ENCODE measurements at places on chromosomes 3 and 15.

GRCh38 chr3:170992854-170993253 lies 33.7 kb downstream of the SLC2A2 start:
- no peak for DNase-seq
- H3K36me3 ChIP-seq = no peaks in the 10 kb centered on the region
- H3K27me3 ChIP-seq = peaks cover 6% of the 10 kb centered on the region

- DNase-seq = no peak
- H3K27ac ChIP-seq = peak overlapping the region; percentile 89
- no peaks in the 10 kb centered on the region for H3K27me3 ChIP-seq
- H3K4me1 ChIP-seq = peaks cover 78% of the 10 kb centered on the region
- peaks cover 9% of the 10 kb centered on the region for H3K36me3 ChIP-seq
Measured at GRCh38 chr3:152383136-152383606, 114.4 kb downstream of the MBNL1 start.

- peaks cover 5% of the 10 kb centered on the region for H3K27me3 ChIP-seq
- no peak overlapping the region for H3K27ac ChIP-seq
- no peaks in the 10 kb centered on the region for H3K4me1 ChIP-seq
- no peak overlapping the region for H3K4me3 ChIP-seq
- H3K36me3 ChIP-seq = no peaks in the 10 kb centered on the region
- DNase-seq = no peak
Measured at GRCh38 chr3:102471001-102471400, 36.2 kb downstream of the ZPLD1 start.

DNA sequence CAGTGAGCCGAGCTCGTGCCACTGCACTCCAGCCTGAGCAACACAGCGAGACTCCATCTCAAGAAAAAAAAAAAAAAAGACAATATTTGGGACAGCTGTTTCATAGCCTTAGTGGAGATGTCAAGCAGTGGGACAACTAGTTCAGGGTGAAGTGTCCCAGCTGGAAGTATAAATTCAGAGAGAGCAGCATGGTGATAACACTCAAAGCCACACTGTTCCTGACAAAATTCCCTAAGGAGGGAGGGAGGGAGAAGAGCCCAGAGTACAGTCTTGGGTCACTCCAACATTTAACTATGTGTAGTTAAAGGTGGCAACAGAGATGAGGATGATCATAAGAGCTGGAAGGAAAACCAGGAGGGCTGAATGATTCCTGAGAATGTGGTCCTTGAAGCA lies 21.1 kb upstream of the IP6K2 start:
- H3K4me3 ChIP-seq = no peak overlapping the region
- no peak overlapping the region for H3K27ac ChIP-seq
- DNase-seq = no peak
- H3K27me3 ChIP-seq = no peaks in the 10 kb centered on the region

- no peaks in the 10 kb centered on the region for H3K4me1 ChIP-seq
- peaks cover 4% of the 10 kb centered on the region for H3K27me3 ChIP-seq
- H3K27ac ChIP-seq = no peak overlapping the region
- DNase-seq = no peak
- H3K36me3 ChIP-seq = no peaks in the 10 kb centered on the region
Measured at GRCh38 chr3:25273582-25274171, 154.4 kb upstream of the RARB start.

DNA sequence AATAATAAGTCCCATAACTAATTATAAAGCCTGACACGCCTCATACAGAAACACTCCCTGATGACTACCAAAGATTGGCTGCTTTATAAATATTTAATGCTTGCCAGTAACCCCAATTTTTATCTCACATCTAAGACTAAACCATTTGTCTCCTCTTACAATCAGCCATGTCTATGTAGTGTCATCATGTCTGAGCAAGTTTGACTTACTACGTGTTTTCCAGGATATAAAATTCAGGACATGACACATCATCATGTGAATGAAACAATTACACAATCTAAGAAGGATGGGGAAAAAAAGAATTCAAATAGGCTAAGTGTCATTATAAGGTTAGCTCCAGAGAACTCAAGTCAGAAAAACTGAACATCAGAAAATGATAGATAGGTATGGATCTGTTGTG lies 208.7 kb downstream of the MECOM start:
- no peaks in the 10 kb centered on the region for H3K36me3 ChIP-seq
- no peak overlapping the region for H3K4me3 ChIP-seq
- no peak overlapping the region for H3K27ac ChIP-seq
- DNase-seq = no peak
- no peaks in the 10 kb centered on the region for H3K4me1 ChIP-seq
